ENCODE measurements at places on chromosomes 7 and 10.

- DNase-seq = no peak
Measured at GRCh38 chr10:117226813-117227451, 14.0 kb upstream of the SLC18A2 start.

- no peak for DNase-seq
Measured at GRCh38 chr7:108348913-108349312, 107.3 kb downstream of the NRCAM start.

DNA sequence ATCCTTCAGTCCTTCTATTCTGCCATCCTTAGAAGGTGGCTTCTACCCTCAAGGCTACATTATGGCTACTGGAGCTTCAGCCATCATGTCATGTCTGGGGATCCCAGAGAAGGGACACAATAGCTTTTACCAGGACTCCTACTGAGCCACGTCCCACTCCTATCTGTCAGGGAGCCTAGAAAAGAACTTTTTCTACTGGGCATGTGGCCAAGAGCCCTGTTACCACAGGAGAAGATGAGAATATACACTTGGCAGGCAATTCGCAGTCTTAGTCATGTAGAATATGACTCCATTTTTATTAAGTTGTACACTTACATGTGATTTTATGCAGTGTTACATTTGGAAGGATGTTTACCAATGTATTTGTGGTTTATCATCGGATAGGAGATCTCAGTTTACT lies 64.6 kb upstream of the KCNMA1 start:
- no peak for DNase-seq

- DNase-seq = no peak
Measured at GRCh38 chr10:79610601-79611191, at the start of gene SFTPA1. TSS of gene SFTPA1 (plus strand) at chr10:79610939. CDS start at chr10:79611826, 887 bp downstream.

GRCh38 chr7:151717415-151717814 lies 159.5 kb downstream of the PRKAG2 start:
- DNase-seq = no peak

- no peak for DNase-seq
Measured at GRCh38 chr7:47337531-47337930, 244.4 kb downstream of the TNS3 start.

DNA sequence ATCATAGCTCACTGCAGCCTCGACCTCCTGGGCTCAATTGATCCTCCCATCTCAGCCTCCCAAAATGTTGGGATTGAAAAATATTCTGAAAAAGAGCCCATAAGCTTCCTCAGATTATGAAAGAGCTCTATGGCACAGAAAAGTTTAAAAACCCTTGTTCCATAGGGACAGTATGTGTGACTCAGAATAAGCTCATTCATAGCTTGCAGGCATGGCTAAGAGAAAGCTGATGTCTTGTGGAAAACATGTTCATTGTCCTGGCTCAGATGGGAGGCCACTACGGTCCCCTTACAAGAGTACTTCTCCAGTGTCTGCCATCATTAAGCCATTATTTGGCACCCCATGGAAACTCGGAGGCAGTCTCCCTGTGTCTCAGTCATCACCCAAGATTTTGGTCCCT lies 64.0 kb downstream of the CCDC3 start:
- no peak for DNase-seq

GRCh38 chr7:129517931-129518330 lies 15.6 kb downstream of the SMKR1 start:
- DNase-seq = no peak

DNA sequence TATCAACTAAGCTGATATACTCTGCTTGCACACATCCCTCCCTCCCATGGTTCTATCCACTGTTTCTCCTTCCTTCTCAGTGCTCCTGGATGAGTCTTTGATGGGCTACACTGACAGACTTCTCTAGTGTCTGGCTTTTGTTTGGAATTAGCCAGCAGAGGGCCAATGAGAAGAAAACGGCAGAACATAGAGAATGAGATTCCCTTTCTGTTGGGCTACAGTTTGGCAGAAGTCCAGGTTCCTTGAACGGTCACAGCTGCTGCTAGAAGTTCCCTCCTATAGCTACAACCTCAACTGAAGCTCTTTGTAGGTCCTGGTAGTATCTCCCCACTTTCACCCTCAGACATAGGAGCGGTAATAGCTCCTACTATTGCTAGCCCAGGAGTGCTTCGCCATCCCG lies 251.1 kb upstream of the LRRN3 start:
- DNase-seq = no peak

DNA sequence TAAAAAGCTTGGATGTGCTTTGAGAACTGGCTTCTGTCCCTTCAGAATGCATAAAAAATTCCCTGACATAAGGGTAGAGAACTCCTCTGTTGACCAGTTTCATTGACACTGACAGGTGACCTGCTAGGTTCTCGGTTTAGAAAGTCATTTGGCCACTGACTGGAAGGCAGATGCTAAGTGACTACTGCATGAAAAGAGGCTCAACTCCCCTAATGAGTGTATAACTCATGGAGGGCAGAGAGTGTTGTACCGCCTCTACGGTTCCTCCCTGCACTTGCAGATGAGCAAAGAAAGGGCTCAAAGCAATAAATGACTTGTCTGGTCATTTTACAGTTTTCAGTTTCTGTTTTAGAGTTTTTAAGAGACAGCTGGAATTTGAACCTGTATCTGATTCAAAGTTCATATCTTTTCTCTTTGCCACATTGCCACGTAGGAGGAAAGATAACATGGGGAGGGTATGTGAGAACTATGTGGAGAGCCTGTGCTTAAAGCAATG lies 2.9 kb upstream of the FGL2 start:
- DNase-seq = no peak

- no peak for DNase-seq
Measured at GRCh38 chr7:107069457-107069856, 25.0 kb downstream of the PRKAR2B start.

DNA sequence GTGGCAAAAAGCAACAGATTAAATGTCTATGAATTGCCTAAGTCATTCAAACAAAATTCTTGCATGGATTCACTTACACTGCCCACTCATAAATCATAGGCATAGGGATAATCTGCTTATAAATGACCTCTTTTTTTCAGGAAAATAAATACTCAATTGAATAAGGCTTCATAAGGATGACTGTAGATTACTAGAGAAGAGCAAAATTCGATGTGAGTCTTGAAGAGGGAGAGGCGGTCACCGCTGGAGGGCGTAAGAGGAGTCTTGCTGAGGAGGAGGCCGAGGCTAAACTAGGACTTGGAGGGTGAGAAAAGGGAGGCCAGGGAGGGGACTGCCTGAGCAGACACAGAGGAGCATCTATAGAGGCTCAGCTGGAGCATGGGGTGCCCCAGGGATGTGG lies 135.4 kb upstream of the RSU1 start:
- no peak for DNase-seq

- DNase-seq = no peak
Measured at GRCh38 chr10:126910798-126911197, 5.6 kb downstream of the DOCK1 start.

GRCh38 chr7:351681-352480 lies 61.9 kb downstream of the FOXL3 start:
- peak; percentile 29 for DNase-seq

DNA sequence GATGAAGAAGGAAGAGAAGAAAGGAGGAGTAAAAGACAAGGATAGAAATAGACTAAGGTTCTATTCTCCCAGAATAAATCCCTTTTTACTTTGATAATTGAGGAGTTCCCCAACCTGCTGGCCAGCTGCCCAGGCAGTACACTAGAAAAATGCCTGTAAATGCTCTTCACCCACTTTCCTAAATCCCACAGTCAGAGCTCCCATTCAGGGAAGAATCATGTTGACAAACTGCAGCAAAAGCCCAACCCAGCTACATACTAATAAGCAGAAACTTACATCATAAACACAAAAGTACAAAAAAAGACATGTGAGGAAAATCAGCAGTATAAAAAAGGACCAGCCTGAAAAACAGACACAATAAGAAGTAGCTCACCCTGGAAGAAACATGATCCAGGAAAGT lies 15.8 kb upstream of the KDM7A start:
- no peak for DNase-seq

DNA sequence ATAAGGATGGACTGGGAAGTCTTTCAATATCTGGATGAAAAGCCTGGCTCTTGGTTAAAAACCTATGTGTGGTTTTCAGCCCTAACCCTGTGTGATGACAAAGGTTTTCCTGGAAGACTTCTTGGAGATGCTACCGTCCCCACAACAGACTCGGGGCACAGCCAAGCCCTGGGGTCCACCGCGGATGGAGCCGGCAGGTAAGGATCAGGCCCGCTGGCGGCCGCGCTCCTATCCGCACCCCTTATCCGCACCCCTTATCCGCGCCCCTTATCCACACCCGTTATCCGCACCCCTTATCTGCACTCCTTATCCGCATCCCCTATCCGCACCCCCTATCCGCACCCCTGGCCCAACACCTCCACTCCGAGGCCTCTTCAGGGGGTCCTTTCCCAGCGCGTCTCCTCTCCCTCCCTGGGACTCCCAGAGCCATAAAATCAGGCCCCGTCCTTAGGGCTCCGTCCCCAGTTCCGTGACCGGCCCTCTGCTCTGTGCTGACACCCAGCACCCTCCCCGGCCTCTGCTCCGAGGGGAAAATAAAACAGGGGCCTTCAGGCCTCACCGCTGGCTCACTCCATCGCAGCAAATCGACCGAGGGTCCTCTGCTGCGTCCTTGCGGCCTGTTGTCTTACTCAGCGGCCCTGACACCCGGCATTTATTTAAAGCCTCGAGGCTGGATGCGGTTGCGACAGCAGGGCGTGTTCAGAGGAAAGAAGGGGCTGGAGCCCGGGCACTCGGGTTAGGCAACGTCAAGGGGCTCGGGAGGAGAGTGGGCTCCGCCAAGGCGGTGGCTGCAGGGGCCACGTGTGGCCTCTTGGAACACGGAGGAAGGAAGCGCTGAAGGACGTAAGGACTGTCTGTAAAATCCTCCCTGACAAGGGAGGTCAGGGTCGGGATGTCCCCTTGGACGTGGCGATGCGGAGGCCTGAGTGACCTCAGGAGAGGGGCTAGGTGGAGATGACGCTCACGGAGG lies 215.1 kb upstream of the ADARB2 start:
- DNase-seq = no peak

GRCh38 chr10:1180071-1180730 lies 124.0 kb downstream of the WDR37 start:
- DNase-seq = no peak

DNA sequence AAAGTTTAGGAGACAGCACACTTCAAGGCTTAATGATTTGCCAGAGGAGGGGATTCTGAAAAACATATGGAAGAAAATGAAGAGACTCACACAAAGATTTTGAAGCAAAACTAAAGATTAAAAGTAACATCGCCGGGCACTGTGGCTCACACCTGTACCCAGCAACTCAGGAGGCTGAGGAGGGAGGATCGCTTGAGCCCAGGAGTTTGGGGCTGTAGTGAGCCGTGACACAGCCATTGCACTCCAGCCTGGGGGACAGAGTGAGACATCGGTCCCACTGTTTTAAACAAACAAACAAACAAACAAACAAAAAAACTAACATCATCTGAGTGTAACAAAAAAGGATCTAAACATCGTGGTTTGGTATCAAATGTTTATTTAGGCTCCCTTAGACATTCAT lies 33.7 kb upstream of the DAGLB start:
- DNase-seq = no peak

GRCh38 chr10:78846760-78847159 lies 222.0 kb upstream of the ZMIZ1 start:
- DNase-seq = no peak

DNA sequence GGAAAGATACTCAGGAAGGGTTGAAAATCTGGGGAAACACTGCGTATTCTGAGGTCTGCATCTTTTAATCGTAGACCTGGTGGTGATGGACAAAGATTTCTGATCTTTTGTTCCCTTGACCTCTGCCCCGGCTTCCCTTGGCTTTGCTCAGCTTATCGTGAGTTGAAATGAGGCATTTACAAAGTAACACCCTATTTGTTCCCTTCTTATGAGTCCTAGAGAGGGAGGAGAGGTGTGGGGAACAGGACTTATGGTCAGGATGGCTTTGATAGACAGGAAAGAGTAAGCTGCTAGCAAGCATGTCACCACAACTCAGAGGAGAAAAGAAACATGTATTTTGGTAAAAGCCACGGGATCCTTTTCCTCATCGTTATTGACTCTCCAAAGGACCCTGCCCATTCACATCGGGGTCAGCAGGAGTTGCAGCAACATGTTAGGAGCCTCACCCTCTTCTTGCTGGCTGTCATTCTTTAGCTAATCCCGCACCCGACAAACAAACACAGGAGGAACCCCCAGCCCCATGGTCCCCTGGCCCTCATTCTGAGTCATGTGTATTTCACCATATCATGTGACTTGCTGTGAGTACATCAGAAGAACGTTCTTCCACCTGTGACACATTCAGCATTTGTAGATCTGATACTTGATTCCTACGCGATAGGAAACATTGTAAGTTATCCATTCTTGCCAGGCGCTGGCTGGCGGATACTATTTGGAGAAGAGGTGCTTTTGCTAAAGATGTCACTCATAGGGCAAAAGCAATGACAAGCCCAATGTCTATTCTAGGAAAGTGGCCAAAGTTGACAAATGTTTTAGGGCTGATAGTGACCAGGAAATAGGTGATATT lies 170.1 kb downstream of the RTKN2 start:
- no peak for DNase-seq

DNA sequence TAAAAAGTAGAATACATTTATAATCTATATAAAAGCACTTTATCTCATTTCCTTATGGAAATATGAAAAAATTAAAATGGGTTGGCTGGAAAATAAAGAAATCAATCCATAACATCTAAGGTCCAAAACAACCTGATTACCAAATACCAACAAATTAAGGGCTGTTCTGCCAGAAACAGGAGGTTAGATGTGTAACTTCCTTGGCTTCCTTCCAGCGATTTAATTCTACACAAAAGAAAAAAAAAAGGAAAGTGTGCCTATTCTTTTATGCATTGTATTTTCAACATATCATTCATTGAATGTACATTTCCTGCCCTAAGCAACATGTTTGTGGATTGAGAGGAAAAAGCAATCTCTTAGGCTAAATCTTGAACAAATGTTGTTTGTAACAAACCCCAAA lies 36.2 kb upstream of the USP6NL start:
- DNase-seq = no peak

DNA sequence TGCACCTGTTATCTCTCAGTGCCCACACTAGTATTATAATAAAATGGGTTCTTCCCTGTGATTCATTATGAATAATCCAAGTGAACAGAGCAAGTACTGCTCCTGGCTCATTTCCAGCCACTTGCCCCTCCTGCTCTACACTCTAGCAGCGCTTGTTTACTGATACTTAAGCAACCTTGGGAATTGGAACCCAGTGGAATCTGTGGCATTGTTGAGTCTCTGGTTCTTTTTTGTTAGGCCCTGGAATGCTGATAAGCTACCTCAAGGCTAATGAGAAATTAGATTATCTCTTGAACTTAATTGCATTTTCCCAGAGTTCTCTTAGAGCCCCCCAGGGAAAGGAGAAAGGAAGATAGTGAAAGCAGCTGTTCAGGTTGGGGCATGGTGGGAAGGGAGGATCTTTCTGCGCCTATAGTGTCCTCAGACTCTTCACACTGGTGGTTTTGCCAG lies 34.0 kb downstream of the PRKAR2B start:
- no peak for DNase-seq
